Astrocyte of the hippocampus (primary cell): ENCODE measurements at places on chromosomes 7 and 10.

GRCh38 chr10:98353170-98353569 is 61.8 kb downstream of the PYROXD2 start:
- no peak for DNase-seq

DNA sequence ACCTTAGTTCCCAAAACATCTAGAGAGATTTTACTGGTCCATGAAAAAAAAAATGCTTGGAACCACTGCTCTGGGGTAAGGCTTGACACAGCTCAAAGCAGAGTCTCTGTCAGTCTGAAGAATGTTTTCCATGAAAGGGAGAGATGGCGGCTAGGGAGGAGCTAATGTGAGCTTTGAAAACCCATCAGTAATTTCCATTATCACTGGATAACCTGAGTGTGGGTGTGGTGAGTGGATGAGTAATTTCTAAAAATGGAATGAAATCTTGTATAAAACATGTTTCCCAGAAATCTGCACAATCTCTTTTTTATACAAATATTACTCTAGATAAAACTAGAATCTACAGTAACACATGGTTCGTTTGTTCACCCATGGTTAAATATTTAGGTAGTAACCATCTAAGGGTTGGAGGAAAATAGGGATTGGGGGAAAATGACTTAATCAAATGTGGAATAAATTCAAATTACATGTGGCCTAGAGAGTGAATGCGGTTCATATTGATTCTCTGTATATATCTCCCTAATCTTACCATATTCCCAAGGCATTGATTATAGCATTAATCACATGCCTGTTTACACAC is 289.4 kb downstream of the RNLS start:
- no peak for DNase-seq

GRCh38 chr10:35000936-35001335 is 89.2 kb downstream of the CUL2 start:
- DNase-seq, result peak; percentile 45

GRCh38 chr10:129690248-129691070 is 223.4 kb downstream of the MGMT start:
- DNase-seq, result peak; percentile 68

- no peak for DNase-seq
These were observed 68.2 kb downstream of the SLC13A1 start for GRCh38 chr7:123131556-123131955.

- peak; percentile 24 for DNase-seq
These were observed 22.0 kb downstream of the CRPPA start for GRCh38 chr7:16399265-16399831.

DNA sequence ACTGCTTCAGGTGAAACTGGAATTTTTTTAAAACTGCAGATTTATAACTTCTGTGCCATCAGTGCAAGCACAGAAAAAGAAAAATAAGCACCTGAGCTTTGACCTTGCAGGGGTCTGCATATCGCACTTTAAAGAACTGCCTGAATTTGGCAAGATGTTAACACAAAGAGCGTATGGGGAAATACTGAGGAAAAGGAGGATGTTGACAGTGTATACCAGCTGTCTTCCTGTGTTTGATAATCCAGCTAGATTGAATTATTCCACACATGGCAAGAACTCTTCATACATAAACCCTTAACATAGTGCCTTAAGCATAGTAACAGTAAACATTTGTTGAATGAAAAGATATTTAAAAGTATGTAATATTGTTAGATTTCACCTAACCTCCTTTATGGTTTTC is 30.0 kb downstream of the SMC3 start:
- no peak for DNase-seq

DNA sequence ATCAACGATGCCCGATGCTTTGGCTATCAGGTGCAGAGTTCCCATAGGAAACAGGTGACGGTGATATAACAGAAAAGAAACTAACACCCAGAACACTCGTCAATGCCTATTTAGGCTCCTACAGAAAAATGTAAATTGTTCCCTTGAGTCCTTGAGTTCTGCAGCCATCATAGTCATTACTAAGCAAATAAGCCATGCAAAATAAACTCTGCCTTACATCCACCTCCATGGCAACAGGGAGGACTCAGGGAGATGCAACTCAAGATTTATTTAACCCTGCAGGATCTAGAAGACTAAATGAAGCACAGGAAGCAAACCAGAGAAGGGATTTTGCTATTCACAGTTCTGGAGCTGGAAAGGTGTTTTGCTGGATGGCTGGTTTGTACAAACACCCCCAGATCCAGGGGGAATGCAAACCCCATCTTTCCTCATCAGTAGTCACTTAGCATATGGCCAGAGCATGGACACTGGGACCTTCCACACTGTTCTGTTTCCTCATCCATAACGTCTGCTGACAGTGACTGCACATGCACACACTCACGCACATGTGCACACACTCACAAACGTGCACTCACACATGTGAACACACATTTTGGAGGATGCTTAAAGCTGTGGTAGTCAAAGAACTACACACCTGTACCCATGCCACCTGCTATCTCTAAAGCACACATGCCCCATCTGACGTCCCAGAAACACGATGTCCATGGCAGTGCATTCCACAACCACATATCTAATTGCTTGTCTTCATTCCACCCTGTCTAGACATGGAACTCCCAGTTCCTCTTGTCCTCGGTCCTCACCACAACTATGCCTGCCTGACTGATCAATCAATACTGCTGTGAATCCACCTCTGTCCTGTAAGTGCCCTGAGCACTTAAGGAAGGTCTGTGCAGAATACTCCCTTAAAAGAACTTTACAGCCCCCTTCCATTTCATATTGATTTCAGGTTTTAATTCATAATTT is 178.2 kb downstream of the COBL start:
- peak; percentile 15 for DNase-seq

DNA sequence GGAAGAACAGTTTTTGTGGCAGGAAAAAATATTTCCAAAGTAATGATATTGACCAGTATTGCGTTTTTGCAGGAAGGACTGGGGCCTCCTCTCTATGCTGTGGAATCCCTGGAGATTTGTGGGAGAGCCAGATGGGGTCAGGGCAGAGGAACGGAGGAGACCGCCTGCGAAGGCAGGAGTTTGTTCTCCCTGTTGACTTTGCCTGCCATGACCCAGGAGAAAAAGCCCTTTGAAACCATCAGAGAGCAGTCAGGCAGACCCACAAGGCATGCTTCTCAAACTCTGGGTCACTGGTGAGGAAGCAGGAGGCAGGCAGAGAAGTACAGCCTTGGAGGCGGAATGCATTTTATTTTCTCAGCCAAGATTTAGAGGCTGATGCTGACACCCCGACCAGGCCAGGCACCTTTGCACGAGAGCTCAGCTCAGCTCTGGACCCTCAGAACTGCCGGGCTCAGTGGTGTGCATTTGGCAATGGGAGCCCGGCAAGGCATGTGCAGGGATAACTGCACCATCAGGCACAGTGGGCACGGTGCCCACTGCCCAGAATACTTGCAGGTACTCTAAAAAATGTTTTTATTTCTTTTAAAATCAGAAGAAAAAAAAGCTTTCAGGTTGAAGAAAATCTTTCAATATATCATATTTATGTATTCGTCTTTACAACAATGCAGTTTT is 410.4 kb downstream of the RPS24 start:
- DNase-seq, result no peak

DNA sequence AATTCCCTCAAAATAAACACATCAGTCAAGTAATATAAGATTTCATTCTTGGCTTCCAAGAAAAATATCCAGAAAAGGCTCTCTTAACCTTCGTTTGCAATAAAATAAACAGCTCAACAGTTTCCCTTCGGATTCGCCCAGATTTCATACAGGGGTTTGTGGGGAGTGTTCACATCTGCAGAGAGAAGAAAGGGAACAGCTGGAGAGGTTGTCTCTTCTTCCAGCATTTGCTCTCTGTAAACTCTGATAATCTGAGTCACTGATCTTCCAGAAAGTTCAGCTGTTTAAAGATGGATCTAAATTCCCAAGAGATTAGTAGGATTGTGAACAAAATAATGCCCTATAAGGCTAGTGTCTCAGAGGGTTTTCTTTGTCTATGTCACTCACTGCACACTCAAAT is 277.9 kb downstream of the HPSE2 start:
- DNase-seq, result no peak

DNA sequence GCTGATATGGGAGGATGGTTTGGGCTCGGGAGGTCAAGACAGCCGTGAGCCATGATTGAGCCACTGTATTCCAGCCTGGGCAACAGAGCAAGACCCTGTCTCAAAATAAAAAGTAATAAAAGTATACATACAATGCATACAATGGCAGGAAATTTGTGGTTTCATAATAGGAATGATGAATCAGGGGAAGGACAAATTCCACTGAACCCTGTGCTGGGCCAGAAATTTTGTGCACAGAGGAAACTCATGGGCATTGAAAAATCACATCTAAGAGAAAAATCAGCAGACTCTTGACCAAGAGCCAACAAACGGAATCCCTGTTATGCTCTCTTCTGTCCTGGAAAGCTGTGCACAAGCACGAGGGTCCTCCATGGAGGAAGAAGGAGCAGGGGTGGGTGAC is 35.1 kb downstream of the SEM1 start:
- no peak for DNase-seq

- DNase-seq, result no peak
These were observed 14.1 kb upstream of the CYTH3 start for GRCh38 chr7:6286486-6286885.

DNA sequence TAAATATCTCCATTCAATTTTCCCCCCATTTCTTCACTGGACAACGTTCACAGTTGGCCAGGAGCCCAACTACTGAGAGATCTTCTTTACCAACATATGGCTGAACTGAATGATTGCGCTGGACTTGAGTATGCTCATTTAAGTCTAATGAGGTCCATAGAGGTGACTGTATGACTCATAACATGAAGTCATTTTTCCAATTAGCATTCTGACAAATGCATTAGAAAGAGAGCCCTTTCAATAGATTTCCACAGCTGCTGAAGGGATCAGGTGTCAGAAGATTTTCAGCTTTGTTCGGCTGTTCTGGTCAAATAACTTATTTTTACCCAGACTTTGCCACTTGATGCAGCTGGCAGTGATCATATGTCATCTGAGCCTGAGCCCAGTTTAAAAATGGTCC is 438.0 kb downstream of the ETV1 start:
- peak; percentile 45 for DNase-seq

DNA sequence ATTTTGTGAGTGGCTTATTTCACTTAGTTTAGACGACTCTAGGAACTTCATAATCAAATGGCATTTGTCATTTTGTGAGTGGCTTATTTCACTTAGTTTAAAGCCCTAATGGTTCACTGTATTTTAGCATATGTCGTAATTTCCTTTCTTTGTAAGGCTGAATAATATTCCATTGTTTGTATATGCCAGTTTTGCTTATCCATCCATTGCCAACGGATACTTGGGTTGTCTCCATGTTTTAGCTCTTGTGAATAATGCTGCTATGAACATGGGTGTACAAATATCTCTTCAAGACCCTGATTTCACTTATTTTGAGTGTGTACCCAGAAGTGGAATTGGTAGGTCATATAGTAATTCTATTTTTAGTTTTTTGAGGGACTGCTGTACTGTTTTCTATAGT is 31.8 kb downstream of the DOCK1 start:
- no peak for DNase-seq

GRCh38 chr10:62085821-62086220 is 182.8 kb downstream of the RTKN2 start:
- no peak for DNase-seq

GRCh38 chr7:7166318-7166717 is 16.0 kb upstream of the C1GALT1 start:
- no peak for DNase-seq

DNA sequence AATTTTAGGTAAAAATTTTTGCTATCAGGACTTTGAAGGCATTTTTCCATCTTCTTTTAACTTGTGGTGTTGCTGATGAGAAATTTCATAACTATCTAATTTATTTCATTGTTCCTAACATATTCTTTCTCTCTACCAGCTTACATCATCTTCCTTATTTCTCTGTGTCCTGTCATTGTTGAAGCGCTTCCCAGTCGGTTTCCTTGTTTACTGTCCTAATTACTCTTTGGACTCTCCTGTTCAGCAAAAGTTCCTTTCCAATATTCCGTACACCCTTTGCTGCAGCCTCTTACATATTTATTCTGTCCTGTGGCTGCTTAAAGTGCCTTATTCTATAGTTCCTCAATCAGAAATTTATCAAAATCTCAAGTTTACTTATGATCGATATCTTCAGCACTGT is 609.0 kb upstream of the FZD8 start:
- no peak for DNase-seq

- no peak for DNase-seq
These were observed 479.2 kb downstream of the HTR7 start for GRCh38 chr10:90378524-90379076.

DNA sequence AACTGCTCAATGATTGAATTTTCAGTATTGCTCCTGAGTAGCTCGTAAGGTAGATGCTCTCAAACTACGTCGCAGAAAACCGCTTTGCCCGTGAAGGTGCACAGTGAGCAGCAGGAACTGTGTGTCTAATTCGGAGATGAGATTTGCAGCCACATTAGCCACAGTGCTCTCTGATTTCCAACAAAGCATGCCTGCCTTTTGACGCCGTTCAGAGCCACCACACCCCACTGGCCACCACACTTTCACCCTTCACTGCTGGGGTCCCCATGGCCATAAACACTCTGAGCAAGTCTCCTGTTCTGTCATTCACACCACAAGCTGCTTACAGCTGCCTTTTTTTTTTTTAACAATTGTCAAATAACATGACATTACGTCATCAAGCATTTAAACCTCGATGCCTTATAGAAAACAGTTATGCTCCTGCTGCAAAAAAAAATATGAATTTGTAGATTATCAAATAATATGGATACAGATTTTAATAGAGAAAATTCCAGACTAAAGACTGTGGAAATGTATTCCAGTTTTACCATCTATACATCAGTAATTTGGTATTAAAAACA is 578.8 kb upstream of the PFKP start:
- no peak for DNase-seq
